H9 (cell line): ENCODE measurements at places on chromosomes 4 and X.

- no peaks in the 10 kb centered on the region for H3K27me3 ChIP-seq
- no peak overlapping the region for H3K27ac ChIP-seq
- no peaks in the 10 kb centered on the region for H3K4me1 ChIP-seq
- peaks cover 13% of the 10 kb centered on the region for H3K36me3 ChIP-seq
Measured at GRCh38 chr4:25694466-25694865, 38.8 kb downstream of the SLC34A2 start.

- no peak for DNase-seq
- no peak overlapping the region for H3K27ac ChIP-seq
- no peaks in the 10 kb centered on the region for H3K4me1 ChIP-seq
- H3K27me3 ChIP-seq, result no peaks in the 10 kb centered on the region
- no peak overlapping the region for H3K4me3 ChIP-seq
Measured at GRCh38 chrX:150602743-150603142, 34.3 kb downstream of the MTM1 start.

- DNase-seq, result no peak
- H3K4me3 ChIP-seq, result no peak overlapping the region
- no peaks in the 10 kb centered on the region for H3K4me1 ChIP-seq
Measured at GRCh38 chr4:27316176-27316575, 455.5 kb downstream of the STIM2 start.

DNA sequence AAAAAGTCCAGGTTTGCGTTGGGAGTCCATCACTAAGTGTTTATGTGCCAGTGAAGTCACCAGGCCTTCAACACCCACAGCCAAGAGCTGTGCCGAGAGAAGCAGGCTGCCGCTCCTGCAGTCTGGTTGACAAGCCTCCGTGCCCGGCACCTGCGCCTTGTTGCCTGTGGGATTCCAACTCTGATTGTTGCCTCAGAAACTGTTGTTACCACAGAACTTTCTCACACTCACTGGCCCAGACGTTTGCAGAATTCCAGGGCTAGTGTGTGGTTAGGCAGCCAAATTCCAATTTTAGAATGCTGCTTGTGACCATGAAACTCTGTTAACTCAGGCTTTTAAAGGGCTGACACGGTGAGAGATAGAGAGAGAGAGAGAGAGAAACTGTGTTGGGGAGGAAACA lies 119.5 kb upstream of the LIMCH1 start:
- H3K27me3 ChIP-seq, result no peaks in the 10 kb centered on the region
- DNase-seq, result no peak
- H3K27ac ChIP-seq, result no peak overlapping the region
- no peaks in the 10 kb centered on the region for H3K36me3 ChIP-seq
- H3K4me1 ChIP-seq, result no peaks in the 10 kb centered on the region

DNA sequence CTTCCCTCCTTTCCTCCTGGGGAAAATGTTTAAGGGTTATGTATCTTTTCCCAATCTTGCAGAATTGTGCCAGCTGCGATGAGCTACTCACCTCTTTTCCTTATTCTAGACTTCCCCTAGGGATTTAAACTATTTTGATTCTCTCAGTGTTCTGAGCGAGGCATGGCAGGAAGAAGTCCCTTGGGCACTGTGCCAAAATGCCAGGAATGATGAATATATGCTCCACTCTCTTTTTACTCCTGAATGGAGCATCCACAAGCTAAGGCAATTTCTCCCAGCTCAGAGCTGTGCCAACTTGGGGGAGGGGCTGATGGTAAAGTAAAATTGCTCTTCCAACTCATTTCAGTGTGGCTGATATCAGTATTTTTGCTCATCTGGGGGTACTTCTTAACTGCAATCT lies 4.0 kb upstream of the C4orf17 start:
- H3K27me3 ChIP-seq, result no peaks in the 10 kb centered on the region
- no peaks in the 10 kb centered on the region for H3K4me1 ChIP-seq
- no peak overlapping the region for H3K4me3 ChIP-seq

DNA sequence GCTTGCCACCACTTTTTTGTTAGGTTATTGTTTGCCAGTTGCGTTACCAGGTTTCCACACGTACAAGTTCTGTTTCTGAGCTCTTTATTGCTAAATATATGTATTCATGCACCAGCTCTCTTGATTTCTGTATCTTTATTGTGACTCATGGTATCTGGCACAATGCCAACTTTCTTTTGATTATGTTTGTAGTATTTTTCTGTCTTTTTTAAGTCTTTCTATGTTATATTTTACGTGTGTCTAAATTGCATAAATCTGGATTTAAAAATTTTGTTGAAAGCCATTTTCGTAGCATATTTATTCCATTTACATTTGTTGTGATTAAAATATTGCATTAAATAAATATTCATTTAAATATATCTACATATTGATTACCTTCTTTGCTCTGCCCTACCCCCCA lies 73.8 kb downstream of the KDM6A start:
- H3K4me1 ChIP-seq, result peaks cover 2% of the 10 kb centered on the region; the same call in 1 of the 2 replicates
- DNase-seq, result no peak
- no peaks in the 10 kb centered on the region for H3K27me3 ChIP-seq
- no peak overlapping the region for H3K27ac ChIP-seq
- no peak overlapping the region for H3K4me3 ChIP-seq
- peaks cover 16% of the 10 kb centered on the region; the same call in 1 of the 2 replicates for H3K36me3 ChIP-seq
